ENCODE measurements at places on chromosomes 11 and 22.

- no peak for DNase-seq
Measured at GRCh38 chr11:63875506-63876065, 36.7 kb downstream of the MARK2 start.

- no peak for DNase-seq
Measured at GRCh38 chr11:18749681-18750319, 23.8 kb upstream of the IGSF22 start.

GRCh38 chr11:86162239-86162638 is 82.3 kb upstream of the EED start:
- no peak for DNase-seq

GRCh38 chr11:130905512-130905911 is 10.8 kb downstream of the SNX19 start:
- no peak for DNase-seq

- no peak for DNase-seq
Measured at GRCh38 chr11:19918302-19919049, 205.8 kb downstream of the NAV2 start.
